ENCODE measurements at places on chromosomes 2 and 18.

DNA sequence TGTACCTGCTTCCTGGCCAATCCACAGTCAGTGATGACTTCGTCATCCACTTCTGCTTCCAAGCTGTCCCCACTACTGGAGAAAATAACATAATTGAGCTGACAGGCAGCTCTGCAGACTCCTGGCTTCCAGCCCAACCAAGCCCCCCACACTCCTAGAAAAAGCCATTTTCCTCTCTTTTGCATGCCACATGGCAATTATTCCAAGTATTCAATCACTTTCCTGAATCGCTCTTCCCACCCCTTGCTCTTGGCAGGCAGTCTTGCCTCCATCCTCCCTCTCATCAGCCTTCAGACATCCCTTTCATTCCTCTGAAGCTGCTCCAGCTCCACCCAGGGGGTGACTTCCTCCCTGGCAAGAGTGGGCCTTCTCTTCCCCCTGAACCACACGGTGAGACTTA lies 14.3 kb upstream of the ST8SIA5 start:
- no peak for DNase-seq

- no peak for DNase-seq
Measured at GRCh38 chr18:61939046-61939674, 46.4 kb upstream of the RNF152 start.

- DNase-seq = no peak
Measured at GRCh38 chr18:12990641-12990966, 558 bp upstream of the CEP192 start.

DNA sequence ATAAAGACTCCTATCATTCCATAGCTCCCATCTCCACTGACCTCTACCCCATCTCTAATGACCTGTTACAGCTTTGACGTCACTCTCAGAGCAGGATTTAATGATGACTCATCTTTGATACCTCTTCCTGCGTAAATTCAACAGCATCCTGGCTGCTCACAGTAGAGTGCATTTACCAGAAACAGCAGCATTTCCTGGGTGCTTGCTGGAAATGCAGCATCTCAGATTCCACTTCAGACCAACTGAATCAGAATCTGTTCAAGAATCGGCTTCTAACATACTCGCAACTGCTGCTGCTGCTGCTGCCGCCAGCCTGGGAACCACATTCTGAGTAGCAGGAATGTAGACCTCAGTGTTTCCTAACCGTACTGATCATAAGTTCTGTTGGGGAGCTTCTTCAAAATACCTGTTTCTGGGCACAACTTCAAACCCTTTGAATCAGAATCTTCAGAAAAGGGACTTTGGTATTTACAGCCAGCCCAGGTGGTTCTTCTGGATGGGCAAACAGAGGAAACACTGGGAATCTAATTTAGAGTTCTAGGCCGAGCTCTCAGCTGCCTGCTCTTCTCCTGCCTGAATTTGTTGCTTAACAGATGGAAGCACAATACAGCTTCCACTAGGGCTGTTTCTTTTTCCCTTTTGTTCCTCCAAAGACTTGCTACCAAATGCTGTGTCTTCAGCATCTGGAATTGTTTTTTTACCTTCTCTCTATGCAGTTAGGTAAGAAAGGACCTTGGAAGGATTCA lies 241.4 kb downstream of the NCKAP5 start:
- no peak for DNase-seq

DNA sequence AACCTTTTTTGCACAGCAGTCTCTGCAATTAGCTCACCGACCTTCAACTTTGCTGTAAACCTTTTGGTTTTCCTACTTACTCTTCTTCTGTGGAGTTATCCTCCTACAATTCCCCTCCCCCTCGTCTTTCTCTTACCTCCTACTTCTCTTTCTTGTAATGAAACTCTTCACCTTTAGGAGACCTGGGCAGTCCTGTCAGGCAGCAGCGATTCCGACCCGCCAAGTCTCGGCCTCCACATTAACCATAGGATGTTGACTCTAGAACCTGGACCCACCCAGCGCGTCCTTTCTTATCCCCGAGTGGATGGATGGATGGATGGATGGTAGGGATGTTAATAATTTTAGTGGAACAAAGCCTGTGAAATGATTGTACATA lies 8.3 kb downstream of the TBR1 start:
- DNase-seq = no peak

GRCh38 chr2:235677276-235677788 lies 183.5 kb downstream of the AGAP1 start:
- no peak for DNase-seq

DNA sequence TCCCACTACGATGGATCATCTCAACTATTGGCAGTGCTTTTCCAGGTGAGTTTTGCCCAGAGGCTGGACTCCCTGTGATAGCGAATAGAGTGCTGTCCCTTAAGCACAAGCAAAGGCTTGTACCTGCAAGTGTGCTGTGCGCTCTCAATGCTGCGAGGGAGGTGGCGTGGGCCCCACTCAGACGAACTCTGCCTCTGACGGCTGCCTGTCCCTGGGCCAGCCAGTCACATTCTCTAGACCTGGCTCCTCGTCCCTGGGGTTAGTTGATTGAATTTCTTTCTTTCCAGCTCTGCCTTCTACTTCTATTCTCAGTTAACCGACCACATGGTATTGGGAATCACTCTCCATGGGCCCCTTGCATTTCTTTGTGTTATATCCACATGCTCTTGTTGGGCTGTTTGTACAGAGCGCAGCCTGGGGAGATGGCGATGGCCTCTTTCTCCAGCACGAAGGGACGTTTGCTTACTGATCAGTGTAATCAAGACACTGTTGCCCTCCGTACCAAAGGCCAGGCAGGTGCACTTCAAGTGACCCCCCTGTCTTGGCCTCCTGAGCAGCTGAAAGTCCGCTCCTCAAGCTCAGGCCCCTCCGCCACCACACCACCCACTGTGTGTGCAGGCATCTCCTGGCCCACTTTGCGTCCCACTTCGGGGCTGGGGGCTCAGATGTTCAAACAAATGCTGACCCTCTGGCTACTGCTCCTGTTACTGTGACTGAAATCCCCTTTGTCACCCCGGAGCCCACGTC lies 151.3 kb downstream of the ZNF236 start:
- no peak for DNase-seq

DNA sequence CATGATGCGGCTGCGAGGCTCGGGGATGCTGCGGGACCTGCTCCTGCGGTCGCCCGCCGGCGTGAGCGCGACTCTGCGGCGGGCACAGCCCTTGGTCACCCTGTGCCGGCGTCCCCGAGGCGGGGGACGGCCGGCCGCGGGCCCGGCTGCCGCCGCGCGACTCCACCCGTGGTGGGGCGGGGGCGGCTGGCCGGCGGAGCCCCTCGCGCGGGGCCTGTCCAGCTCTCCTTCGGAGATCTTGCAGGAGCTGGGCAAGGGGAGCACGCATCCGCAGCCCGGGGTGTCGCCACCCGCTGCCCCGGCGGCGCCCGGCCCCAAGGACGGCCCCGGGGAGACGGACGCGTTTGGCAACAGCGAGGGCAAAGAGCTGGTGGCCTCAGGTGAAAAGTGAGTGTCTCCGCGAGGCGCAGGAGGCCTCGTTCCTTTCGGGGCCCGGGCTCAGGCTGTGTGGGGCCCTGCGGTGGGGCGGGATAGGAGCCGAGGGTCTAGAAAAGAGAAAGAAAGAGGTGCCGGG lies 520 bp downstream of the GLS start:
- no peak for DNase-seq

DNA sequence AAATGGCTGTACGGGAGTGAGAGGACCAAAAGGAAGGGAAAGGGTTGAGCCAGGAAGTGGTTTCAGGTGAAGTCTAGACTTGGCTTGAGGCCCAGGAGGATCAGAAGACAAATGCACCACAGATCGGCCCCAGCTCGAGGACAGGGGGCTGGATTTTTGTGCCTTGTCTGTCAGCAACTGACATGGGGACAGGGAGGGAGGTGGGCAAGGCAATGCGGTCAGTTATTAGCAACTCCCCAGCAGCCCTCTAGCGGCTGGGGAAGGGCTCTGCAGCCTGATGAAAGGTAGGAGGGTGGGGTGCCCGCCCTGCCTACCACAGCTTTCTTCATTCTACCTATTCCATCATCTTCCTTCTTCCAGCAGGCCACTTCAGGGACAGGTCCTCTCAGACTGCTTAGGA lies 50.0 kb downstream of the CPO start:
- DNase-seq = no peak

- DNase-seq = no peak
Measured at GRCh38 chr2:206256706-206257205, 17.7 kb upstream of the ZDBF2 start.

GRCh38 chr2:49111006-49111405 lies 43.3 kb downstream of the FSHR start:
- DNase-seq = no peak

- DNase-seq = peak; percentile 89
Measured at GRCh38 chr2:168118733-168119514, 128.5 kb downstream of the STK39 start.

DNA sequence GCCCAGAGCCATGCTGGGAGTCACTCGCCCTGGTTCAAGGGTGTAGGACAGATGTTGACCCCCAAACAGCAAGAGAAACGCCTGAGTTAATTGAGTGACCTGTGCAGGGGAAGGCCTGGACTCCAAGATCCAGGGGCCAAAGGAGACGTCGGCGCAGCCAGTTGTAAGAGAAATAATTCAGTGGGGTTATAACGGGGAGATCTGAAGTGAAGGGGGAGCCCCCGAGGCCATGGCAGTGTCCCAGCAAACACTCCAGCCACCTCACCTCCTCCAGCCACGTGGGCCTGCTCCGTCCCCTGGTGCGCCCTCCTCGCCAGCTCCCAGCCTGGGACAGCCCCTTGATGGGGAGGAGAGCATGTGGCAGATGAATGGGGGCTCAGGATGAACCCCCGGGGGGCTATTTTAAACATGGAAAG lies 130.7 kb upstream of the GPC1 start:
- no peak for DNase-seq

- DNase-seq = peak; percentile 95
Measured at GRCh38 chr2:171434013-171434989, at the start of gene DCAF17. DCAF17 (plus strand) TSS chr2:171434226; CDS start chr2:171434578, 352 bp downstream.

GRCh38 chr2:206266130-206267125 lies 8.0 kb upstream of the ZDBF2 start:
- no peak for DNase-seq

- no peak for DNase-seq
Measured at GRCh38 chr2:193476171-193476800, 1281.6 kb upstream of the TMEFF2 start.

- DNase-seq = peak; percentile 89
Measured at GRCh38 chr2:152335016-152335725, at the start of gene FMNL2. FMNL2 (plus strand) TSS chr2:152335174.

DNA sequence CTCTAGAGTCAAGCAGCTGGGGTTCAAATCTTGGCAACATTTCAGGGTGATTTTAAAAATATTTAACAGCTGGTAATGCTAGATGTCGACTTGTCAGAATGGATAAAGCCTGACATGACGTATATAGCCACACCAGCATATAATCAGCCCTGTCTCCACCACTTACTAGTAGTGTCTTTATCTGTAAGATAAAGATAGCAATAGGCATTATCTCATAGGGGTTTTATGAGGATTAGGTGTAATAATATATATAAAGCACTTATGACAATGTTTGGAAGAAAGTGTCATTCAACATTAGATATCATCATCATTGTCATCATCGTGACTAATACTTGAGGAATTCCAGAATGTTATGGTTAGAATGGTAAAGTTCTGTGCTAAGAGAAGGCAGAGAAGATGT lies 369.0 kb upstream of the CWC22 start:
- DNase-seq = no peak

GRCh38 chr2:112148477-112148876 lies 10.3 kb downstream of the FBLN7 start:
- DNase-seq = no peak

DNA sequence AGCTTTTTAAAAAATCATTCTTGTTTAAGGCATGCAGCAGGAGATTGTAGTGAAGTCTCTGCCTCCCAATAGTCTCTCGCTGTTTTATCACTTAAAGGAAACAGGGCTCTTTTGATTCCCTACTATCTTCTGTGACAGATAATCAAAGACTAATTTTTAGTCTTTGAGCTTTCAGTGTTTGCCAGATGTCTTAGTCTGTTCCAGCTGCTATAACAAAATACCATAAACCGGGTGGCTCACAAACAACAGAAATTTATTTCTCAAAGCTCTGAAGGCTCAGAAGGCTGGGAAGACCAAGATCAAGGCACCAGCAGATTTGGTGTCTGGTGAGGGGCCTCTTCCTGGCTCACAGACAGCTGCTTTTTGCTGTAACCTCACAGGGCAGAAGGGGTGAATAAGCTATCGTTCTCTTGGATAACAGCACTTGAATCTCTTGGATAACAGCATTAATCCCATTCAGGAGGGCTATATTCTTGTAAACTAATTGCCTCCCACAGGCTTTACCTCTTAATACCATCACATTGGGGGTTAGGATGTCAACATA lies 37.8 kb upstream of the STAT4 start:
- no peak for DNase-seq

- DNase-seq = no peak
Measured at GRCh38 chr2:190477661-190478454, 56.7 kb downstream of the NEMP2 start.

- no peak for DNase-seq
Measured at GRCh38 chr2:45170191-45171135, 161.2 kb upstream of the SIX2 start.

DNA sequence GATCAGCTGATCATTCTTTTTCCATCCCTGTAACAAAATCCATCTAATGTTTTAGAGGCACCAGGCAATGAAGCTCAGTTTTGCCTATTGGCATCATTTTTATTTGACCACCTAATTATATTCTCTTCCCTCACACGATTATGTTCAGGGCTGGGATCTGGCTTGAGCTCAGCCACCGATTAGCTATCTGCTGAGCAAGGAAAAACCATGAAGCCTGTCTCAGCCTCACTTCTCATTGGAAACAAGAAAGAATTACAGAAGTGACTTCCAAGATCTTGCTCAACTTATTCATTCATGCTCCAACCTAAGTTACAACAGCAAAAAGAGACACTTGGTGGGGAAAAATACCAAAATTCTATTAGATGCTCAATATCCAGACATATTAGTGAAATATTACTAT lies 139.0 kb upstream of the SH3BP4 start:
- DNase-seq = no peak

- no peak for DNase-seq
Measured at GRCh38 chr2:29236074-29236473, 120.9 kb downstream of the CLIP4 start.

GRCh38 chr18:78793313-78794070 lies 186.1 kb upstream of the SALL3 start:
- DNase-seq = no peak

DNA sequence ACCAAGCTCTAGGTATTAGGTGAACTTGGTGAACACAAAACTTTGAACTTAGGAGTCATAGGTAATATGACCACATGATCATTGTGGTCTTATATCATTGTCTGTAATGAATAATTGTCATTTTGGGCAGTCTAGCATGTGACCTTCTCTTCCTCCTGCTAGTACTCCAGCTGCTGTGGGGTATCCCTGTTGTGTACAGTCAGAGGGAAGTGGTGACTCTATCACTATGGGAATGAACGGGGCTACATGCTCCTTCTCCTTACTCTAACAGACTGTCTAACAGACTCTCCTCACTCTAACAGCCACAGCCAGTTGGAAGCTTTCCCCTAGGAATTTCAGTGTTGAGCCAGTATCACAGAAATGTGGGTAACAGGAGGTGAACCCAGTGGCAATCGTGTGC lies 68.2 kb upstream of the NEDD4L start:
- no peak for DNase-seq

Data from left kidney (tissue), 8 donors.